ENCODE measurements at places on chromosomes 5 and 9.
A peak's percentile ranks its signal among the peaks of the same experiment; 100 is the strongest.

DNA sequence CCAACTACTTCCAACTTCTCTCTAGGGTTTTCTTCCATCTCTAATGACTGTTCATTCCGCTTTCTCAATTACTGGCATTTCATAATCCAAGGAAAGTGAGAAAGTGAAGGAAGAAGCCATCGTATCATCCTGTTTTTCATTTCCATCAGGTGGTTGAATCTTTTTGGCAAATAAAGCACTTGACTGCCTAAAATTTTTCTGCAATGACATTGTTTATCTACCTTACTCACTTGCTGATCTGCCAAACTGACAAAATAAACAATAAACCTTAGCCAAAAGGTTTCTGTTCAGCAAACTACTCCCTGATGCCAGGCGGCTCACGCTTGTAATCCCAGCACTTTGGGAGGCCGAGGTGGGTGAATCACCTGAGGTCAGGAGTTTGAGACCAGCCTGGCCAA lies 18.4 kb downstream of the FNBP1 start:
- no peak for DNase-seq

DNA sequence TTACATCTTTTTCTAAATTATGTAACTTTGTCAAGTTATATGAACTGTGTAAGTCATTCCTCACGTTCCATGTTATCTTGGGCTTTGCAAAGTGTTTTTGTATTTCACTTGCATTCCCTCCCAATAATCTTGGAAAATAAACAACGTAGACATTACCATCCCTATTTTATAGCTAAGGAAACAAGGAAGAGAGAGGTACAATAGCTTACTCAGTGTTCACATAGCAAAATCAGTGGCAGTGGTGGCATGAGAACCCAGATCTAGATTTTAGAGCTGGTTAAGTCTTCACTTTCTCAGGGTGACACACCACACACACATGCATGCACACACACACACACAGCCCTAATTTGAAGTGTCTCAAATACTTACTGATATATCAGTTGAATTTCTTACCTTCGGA lies 34.1 kb downstream of the NSA2 start:
- DNase-seq = no peak

- DNase-seq = no peak
Measured at GRCh38 chr5:175202463-175203068, 241.4 kb downstream of the DRD1 start.

- DNase-seq = no peak
Measured at GRCh38 chr5:89988998-89989655, 420.4 kb downstream of the CETN3 start.

GRCh38 chr9:127176631-127177030 lies 54.2 kb upstream of the ANGPTL2 start:
- DNase-seq = no peak

DNA sequence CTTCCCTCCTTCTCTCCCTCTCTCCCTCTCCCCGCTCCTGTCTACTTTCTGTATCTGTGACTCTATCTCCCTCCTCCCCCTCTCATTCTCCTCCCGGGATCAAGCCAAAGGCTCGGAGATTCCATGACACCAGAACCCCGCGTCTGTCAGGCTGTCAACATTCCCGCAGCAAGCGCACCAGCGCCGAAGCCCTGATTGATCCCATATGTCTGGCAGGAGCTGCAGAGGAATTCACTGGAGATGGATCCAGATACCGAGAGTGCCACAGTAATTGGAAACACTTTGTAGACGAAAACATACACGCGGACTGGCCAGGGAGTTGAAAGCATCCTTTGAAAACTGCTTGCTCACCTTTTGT lies 300 bp upstream of the SVEP1 start:
- peak; percentile 68 for DNase-seq

GRCh38 chr9:128643519-128644300 lies 12.9 kb downstream of the DYNC2I2 start:
- no peak for DNase-seq

GRCh38 chr5:6377582-6377904 lies 804 bp downstream of the MED10 start:
- DNase-seq = no peak

GRCh38 chr9:84699984-84700383 lies 30.5 kb downstream of the NTRK2 start:
- peak; percentile 6 for DNase-seq

DNA sequence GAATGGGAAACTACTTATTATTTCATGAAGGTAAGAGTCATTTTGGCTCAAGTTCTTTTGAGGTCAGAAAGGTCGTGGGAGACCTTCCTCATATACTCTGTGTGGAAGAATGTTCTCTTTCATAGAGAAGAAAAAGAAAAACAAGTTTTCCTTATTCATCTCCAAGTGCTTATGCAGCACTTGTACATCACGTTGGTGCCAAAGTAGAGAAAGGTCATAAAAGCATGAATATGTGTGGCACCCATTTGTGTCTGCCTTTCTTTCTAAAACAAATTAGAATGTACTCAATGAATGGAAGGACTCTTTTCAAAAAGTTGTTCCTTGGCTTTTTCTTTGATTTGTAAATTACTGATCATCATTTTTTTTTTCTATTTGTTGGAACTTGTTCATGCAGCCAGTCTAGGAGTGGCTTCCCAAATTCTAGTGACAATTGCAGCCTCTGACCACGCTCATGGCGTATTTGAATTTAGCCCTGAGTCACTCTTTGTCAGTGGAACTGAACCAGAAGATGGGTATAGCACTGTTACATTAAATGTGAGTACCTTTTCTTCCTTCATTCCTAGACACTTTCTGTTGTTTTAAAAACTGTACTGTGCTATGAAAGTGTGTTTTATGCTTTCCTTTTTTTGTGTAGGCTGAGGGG lies 122.4 kb downstream of the ADGRV1 start:
- DNase-seq = no peak

DNA sequence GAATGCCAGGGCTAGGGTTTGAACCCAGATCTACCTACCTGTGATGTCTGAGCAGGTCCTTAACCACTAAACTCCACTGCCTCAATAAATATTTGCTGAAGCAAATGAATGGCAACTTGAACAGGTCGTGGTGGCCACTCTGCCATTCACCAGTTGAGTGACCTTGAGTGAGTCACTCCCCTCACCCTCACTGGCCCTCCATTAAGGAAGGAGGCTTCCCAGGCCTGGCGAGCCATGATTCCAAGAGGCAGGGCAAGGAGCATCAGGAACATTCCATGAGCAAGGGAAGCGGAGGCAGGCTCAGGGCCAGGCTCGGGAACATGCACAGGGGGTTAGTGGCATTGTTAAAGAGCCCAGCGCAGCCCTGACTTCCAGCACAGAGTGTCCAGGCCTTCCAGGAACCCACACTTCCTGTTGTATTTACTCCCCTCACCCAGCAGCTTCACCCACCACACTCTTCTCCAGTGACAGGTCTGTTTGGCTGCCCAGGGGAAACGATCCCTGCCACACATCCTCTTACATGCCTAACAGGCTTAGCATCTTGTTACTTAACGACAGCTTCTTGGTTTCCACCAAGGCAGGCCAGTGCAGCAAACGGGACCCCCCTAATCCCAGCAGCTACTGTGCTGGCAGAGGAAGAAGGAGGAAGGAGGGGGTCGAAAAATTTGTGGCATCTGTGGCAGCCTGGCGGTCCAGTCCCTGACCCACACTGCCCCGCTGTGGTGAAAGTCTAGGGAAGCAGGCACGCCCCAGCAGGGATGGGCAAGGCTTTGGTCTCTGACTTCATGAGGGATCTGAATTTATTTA lies 43.7 kb upstream of the TTC1 start:
- no peak for DNase-seq

DNA sequence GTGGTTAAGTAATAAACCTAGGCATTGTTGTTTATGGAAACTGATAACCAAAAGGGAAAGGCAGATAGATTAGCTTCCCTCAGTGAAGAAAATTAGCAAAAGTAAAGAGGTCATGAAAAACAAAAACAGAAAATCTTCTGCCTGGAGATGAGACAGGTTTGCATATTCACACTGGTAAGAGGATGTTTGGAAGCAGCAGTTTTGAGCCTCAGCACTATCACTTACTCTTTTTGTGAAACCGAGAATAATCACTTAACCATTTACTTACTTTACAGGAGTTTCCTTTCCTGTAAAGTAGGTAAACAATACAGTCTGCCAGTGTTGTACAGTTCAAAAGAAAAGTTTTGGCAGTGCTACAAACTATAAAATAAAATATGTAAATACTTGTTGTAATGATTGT lies 35.5 kb upstream of the EMB start:
- no peak for DNase-seq

DNA sequence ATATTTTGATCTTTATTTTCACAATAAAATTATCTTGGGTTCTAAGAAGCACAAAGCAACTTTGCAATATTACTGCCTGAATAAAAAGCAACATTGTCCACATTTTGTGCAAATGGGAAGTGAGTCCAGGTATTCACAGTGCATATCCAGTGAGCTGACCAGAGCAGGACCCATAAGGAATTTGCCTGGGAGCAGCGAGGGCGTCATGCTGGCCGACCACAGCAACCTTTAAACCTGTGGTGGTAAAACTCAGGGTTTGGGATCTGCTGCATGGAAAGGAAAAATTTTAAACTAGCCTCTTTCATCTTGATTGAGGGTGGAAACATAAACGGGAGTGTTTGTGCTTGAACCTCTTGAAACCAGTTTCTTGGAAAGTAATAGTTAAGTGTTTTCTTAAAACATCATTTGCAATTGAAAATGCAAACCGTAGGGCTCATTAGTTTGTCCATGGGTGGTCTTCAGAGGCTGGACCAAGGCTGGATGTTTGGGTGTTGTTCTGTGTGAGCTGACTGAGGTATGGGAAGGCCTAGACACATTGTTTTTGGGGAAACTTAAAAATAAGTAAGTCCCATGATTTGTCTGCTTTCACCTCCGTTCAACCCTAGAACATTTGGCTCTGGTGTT lies 85.0 kb upstream of the ANKH start:
- DNase-seq = no peak

DNA sequence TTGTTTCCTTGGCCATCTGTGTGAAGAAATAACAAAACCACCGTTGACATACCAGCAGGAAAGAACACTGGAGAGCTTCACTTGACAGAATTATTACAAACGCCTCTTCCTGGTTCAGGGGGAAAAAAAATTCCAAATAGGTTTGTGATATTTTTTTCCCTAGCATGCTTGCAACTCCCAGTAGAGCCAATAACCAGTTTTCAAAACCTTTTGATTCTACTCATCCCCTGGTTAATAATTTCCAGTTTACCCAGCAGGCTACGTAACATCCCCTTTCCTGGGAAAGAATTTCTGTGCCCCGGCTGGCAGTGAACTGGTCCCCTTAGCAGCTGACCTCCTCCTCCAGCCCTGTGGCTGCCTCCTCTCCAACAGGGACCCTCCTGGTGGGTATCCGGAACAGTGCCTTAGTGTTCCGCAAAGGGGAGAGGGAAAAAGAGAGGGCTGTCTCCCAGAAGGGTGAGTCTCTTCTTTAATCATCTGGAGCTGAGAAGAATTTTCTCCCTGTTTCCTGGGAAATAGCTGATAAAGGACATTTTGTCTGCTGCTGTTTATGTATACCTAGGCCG lies 72.8 kb upstream of the BOD1 start:
- DNase-seq = no peak

DNA sequence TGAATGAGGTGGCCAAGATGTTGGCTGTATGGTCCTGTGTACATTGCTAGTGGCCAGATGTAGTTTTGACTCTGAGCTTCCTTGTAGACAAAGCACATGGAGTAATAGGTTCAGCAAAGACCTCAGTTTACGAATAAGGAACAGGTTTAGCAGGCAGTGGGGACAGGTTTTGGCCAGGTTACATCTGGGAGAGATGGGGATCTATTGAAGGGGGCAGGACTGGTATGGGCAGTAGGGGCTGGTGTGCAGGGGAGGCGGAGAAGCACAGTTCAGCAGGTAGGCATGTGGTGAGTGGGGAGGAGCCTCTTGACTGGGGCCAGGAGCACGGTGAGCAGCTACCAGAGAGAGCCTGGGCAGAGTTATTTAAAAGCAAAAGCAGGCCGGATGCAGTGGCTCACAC lies 67.3 kb downstream of the PDZD2 start:
- no peak for DNase-seq

- no peak for DNase-seq
Measured at GRCh38 chr5:160289356-160289651, 23.1 kb downstream of the CCNJL start.

DNA sequence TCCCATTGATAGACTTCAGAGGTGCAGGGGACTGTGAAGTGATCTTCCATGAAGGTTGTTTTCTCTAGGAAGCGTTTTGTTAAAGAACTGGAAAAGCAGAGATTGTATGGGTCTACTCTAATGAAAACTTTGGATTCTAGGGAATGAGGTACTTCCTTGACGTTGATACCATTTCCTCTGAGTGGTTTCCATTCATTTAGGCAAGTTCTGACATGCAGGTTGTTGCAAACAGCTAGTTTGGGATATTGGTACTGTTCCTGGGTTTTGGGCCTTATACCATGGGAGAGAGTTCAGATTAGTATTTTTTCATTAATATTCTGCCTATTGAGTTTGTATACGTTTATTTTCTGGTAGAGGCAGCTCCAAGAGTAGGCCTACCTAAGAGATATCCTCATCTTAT lies 25.7 kb downstream of the SMARCA2 start:
- no peak for DNase-seq

DNA sequence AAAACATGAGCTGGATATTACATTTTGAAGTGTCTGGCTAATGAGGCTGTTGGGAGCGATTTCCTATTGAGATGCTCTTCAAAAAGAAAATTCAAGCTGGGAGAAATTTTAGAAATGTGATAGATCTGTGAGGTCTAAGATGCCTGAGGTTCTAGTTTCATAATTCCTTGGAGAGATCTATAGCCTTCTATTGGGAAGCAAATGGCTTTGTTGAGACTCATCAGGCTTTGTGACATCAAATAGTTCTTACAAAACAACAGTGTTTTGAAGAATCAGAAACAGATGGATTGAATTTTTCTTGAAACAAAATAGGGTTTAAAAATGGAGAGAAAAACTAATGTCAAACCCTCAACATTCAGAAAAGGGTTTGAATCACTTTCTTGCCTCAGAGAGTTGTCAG lies 292.9 kb downstream of the NNT start:
- DNase-seq = no peak

DNA sequence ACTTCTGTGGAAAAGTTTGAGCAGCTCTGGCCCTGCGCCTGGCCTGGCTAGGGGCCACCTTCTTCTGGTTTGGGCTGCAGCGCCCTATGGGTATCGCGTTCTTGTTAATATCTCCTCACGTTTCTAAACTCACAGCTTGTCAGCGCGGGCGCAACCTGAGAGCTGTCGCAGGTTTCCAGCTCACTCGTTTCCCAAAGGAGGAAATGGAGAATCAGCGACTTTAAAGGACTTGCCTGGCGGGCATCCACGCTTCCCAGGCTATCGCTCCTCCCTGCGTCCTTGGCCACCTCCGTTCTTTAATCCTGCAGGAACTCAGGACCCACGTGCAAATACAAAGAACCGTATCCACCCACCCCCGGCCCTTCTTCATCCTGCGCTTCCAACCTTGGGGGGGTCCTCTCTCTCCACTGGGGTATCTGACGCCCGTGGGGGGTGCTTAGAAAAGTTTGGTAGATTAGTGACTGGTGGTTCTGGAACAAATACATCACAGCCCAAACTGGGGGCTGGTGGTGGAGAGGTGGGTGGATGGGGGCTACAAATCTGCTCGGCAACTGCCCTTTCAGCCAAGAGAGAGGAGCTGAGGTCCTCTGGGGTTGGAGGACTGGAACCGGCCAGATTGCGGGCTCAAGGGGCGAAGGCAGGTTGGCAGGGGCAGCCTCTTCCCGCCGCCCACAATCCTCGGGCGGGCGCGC lies 578 bp upstream of the PSAT1 start:
- DNase-seq = no peak

- peak; percentile 57 for DNase-seq
Measured at GRCh38 chr9:110099236-110100095, 108.5 kb downstream of the C9orf152 start.
